ENCODE measurements at places on chromosomes 6 and 20.

DNA sequence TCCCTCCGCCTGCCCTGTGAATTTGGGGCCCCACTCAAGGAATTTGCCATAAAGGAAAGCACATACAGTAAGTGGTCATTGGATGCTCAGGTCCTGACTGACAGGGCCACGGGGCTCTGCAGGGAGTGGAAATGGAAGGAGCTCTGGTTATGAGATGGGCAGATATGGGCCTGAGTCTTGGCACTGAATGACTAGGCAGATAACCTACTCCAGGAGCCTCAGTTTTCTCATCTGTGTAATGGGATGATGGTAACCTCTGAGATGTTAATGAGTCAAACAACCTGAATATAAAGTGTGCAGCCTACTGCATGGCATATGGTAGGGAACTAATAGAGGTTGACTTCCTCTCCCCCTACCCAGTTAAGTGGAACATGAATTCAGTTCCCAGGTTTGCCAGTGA is 56.4 kb upstream of the NAA20 start:
- DNase-seq, result no peak

DNA sequence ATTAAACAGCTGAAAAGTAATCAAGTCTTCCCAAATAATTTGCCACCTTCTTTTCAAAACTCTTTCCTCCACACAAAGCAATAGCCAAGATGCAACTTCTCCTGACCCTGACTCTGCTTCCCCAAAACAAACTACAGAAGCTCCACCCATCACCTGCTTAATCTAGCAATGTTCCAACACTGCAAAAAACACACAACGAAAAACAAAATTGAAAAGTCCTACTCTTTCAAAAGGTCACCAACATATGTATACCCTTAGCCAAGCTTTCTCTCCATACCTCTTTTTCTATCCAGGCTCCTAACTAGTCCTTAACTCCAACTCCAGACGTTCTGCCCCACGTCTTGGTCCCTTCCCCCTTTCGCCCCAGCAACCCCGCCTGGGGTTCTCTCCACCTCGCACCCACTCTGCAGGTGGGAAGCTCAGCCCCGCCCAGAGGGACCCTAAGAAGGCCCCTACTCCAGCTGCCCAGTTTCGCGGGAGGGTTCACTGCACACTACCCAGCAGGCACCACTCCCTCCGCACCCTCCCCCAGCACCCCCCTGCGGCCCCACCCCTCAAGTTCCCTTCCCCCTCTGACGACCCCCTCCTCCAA is 717 bp downstream of the CSNK2A1 start:
- no peak for DNase-seq

DNA sequence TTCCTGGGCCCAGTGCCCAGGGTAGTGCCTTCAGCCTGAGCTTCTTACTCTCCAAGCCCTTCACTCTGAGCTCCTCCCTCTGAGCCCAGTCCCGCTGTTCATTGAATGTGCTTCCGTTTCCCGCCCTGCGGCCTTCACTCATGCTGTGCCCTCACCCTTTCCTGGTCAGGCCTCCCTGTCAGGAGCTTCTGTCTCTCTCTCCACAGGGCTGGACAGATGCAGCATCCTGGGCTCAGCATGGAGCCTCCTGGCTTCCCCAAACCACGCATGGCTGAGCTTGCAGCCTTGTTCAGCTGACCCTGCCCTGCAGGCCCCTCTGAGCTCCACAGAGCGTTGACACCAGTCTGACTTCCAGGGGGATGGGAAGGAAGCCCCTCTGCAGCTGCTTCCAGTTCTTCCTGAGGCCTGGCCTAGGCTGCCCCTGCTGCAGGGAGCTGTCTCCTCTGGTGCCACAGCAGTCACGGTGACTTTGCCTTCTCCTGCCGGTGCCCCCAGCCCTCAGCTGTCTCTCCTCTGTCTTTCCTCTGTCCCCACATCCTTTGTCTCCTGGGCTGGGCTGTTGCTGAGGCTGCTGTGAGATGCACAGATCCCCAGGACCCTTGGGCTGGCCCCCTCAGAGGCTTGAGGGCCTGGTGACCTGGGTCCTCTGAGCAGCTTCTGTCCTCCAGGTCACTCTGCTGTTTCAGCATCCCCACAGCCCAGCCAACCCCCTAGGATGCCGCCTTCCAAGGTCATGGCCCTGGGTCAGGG is 7.9 kb upstream of the MYT1 start:
- no peak for DNase-seq

GRCh38 chr6:76942203-76942966 is 520.9 kb downstream of the HTR1B start:
- no peak for DNase-seq

DNA sequence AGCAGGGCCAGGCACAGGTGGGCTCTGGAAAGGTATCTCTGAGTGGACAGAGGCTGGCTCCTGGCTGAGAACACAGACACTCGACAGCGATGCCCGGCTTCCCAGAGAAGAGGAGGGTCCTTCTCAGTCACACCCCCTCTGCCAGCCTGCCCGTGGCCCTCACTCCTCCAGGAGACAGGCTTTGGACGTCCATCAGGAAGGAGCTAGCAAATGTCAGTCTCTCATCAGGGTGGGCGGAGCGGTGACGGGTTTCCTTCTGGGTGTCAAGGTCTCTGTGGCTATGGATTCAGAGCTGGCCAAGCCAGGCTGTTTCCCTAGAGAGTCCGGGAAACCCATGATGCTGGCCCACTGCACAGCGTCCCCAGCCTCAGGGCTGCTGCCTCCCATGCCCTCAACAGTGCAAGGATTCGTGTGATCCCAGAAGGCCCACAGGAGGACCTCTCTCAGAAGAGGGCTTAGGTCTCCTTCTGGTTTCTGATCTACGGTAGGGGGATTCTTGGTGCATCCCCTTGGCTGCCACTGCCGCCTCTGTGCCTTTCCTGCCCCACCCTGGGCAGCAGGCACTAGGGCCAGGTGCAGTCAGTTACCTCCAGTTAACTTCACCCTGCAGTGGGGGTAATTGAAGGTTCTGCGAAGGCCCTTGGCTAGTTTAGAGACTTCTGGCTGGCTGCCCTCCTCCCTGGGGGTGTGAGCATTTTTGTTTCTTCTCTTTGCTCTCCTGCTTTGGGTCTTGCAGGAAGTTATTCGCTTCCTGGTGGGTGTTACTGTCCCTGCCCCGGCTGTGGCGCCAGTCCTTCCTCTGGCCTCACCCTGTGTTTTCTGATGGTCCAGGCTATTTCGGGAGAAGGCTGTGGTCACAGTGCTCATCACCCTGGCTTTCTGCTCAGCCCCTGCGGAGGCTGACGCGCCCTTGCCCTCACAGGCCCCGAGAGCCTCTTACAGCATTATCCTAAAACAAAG is 80.2 kb downstream of the CDH4 start:
- no peak for DNase-seq

DNA sequence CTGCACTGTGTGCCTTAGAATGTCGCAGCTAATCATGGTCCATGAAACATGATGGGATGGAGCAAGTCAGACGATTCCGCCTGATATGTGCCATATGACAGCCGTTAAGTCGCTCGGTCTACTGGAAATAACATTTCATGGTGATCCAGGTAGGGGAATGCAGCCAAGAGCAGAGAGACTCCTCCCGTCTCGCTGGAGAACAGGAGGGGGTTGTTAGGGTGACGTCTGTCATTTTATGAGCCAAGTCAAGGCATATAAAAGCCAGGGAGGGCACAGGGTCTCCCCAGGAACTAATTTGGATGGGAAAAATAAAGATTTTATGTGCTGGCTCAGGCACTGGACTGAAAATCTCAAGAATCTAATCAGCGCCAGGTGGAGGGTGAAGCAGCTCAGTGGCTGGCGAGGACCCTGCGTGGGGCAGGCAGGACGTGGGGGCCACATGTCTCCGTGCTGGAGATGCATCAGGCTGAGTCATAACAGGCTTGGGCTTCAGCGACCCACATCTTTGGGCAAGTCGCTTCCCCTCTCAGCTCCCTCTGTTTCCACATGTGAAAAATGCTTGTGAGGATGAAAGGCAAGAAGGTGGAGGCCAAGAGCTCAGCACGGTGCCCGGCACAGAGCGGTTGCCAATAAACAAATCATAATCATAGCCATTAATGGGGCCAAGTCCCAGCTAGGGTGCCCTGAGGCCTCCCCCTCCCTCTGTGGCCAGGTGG is 234.6 kb downstream of the ANKRD60 start:
- DNase-seq, result no peak

DNA sequence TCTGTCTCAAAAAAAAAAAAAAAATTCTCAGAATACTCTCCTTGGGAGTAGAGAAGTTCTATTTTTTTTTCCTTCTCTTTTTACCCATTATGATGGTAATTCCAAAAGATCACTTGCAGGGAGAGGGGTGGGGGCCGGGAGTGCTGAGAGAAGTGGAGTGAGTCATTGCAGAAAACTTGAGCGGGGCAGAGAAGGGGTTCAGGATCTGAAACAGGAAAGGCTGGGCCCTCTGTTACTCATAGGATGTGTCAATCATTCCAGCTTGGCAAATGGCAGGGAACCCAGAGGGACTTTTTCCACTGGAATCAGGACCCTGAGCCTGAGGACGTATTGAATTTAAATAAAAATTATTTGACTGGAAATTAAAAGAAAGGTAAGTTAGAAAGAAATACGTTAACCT is 111.4 kb upstream of the ARMC2 start:
- DNase-seq, result peak; percentile 72

DNA sequence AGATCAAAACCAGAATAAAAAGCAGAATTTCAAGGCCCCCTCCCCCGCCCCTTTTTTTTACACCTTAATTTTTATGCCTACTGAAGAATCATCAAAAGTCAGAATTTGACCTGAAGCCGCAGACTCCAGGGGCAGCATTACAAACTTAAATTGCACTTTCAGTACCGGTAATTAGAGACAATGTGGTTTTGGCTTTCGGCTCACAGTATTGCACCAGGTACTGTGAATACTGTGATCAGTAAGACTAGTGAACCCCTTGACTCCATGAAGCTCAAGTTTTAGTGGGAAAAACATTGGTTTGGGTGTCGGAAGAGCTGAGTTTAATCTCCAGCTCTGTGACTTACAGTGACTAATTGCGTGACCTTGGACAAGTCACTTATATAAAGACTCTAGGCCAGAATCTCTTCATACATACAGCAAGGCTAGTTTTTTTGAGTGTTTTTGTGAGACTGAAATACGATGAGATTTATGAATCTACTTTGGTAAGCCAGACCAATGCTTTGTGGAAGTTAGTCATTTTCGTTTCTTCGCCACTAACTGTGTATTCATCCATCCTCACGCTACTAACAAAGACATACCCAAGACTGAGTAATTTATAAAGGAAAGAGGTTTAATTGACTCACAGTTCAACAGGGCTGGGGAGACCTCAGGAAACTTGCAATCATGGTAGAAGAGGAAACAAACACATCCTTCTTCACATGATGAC is 114.7 kb downstream of the SASH1 start:
- DNase-seq, result no peak

- no peak for DNase-seq
Observed at GRCh38 chr20:62764156-62764935, 31.9 kb upstream of the MRGBP start.

GRCh38 chr6:89449193-89449592 is 16.2 kb downstream of the ANKRD6 start:
- DNase-seq, result no peak

GRCh38 chr20:17863577-17864292 is 104.9 kb downstream of the SNX5 start:
- DNase-seq, result no peak
